ENCODE measurements at places on chromosomes 13 and 19.

DNA sequence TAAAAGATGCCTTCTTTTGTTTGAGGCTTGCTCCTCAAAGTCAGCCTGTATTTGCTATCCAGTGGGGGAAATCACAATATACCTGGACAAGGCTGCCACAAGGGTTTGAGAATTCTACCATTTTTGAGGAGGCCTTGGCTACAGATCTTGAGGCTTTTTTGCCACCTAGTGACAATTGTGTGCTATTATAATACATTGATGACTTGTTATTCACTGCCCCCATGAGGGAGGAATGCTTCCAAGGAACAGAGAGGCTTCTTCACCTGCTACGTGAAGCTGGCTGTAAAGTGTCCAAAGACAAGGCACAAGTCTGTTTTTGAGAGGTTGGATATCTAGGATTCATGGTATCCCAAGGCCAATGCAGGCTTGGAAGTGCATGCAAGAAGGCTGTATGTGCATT, 72.5 kb downstream of the ZNF708 start:
- no peak for DNase-seq

DNA sequence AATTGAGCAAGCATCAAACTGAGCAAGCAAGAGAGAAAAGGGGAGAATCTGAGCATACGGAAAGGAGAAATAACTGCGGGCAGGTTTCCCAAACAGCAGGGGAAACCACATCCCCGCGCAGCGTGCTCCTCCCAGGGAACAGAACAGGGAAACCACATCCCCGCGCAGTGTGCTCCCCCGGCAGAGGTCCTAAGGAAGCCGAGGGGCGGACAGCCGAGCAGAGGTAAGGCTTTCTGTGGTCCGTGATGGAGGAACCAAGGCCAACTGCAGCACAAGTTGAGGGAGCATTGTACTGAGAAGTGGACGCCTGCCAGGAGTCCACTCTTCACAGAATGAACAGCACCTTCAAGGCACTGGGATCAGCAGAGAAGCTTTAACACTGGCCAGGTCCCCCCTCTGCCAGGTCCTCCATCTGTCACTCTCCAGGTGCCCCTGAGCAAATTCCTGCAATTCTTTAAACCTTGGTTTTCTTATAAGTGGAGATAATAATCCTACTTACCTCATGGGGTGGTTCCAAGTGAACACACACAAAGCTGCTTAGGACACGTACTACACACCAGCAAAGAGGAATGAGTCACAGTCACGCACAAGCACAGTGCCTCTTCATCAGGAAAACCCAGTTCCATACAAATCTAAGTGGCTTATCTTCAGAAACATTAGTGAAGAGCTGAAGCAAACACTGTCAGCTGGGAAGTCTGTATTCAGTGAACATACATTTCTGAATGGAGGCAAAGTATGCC, 23.0 kb upstream of the LAMP1 start:
- DNase-seq, result no peak

DNA sequence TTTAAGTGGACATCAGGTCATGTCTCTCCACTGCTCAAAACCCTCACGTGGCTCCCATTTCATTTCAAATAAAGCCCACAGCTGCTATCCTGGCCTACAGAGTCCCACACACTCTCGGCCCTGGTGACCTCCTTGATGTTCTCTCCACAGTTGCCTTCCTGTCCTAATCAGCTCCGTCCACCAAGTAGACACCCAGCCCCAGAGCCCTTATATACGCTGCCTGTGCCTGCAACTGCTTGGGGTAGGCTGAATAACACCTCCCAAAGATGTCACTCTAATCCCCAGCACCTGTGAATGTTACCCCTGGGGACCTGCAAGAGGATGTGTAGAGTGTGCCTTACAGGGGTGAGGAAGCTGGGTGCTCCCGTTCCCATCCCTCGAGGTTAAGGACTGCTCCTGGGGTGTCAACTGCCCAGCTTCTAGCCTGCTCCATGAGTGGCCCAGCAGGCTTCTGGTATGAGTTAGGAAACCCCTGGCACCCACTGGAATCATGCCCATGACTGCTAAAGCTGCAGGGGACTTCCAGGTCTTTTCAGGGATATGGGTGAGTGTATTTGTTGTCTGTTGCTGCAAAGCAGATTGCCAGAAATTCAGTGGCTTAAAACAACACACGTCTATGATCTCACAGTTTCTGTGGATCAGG, 6.0 kb downstream of the FAM187B start:
- DNase-seq, result no peak

GRCh38 chr13:31835932-31836331, 96.6 kb downstream of the RXFP2 start:
- DNase-seq, result no peak

GRCh38 chr19:6663236-6664201, 6.4 kb downstream of the TNFSF14 start:
- DNase-seq, result no peak

DNA sequence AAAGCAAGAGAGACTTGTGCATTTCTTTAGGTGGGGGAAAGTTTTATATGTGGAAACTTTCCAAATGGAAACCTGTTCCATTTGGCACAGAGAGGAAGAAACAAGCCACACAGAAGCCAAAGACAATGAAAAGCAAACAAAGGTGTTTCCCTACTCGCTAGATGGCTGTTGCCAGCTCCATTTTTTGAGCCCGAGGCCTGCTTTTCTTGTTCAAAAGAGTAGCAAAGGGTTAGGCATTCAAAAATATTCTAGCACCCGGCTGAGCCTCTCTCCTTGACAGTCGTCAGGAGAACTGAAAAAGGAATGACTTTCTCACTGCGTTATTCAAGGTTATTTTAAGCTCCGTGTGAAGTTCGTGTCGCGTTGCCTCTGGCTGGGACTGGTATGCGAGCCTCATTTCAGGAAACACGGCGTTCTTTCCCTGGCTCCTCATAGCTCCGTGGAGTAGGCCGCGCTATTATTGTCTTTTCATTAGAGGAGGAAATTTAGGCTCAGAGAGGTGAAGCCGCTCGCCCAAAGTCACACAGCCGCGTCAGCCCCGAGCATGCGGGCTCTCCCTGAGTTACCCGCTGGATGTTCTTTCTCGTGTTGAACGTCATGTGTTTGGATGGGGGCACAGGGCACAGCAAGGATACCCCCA, 7.6 kb downstream of the TRPM4 start:
- peak; percentile 16 for DNase-seq

- peak; percentile 31 for DNase-seq
These were observed 154.2 kb upstream of the KLF12 start for GRCh38 chr13:74288361-74288911.

DNA sequence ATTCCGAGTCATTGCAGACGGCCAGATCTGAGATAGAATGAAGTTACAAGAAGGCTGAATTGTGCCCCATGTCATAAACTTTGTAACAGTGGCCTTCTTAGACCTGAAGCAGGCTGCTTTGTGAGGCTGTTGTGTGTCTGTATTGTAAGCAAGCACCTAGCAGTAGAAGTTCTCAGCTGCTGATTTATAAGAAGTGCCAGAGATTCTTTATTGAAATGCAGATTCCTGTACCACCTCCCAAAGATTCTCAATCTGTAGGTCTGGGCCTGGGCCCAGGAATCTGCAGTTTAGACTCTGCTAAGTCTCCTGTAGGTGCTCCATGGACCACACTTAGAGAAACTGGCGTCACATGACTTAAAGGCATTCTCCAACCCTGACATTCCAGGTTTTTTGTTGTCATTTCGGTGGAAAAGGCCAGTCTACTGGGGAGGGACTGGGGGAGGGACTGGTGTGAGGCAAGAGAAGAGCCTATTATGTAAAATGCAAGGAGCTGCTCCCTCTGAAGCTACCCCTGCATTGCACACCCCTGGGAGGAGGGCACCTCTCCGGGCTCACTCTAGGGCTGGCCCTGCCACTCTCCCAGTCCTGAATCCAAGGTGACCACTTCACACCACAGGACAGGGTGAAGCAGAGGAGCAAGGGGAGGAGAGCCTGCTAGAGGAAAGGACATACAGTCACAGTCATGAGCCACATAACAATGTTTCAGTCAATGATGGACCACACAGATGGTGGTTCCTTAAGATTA, 769 bp upstream of the TMEM272 start:
- no peak for DNase-seq

GRCh38 chr13:113599391-113599790, 14.8 kb downstream of the TFDP1 start:
- no peak for DNase-seq

DNA sequence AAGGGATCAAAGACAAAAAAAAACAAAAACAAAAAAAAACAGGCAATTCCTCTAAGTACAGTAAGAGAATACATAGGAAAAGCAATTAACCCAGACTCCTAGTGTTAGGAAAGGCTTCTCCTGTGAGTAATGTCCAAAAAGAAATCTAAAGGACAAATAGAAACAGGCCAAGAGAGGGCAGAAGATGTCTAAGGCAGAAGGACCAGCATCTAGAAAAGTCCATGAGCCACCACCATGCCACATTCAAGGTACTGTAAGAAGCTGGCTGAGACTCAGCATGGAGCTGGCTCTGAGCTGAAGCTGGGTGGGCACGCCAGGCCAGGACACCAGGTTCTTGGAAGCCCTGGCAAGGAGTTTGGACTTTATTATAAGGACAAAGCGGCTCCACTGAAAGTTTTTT, 118.1 kb upstream of the FRY start:
- DNase-seq, result no peak

DNA sequence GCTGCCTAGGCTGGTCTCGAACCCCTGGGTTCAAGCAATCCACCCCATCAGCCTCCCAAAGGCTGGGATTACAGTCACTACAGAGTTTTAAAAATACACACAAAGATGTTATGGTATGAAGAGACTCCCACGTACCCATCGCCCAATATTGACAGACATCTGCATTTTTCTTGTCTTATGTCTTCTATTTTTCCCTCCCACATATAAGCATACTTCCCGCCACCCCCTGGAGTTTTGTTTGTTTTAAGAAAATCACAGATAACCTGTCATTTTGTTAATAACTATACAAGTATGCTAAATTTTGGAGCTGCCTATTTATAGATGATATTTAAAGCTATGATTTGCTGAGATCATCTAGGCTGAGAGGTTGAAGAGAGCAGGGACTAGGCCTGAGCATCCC, 6.2 kb upstream of the SMG9 start:
- no peak for DNase-seq

- no peak for DNase-seq
These were observed 227.2 kb downstream of the FOXO1 start for GRCh38 chr13:40438999-40439797.

GRCh38 chr13:96223231-96223630, 133.3 kb downstream of the HS6ST3 start:
- no peak for DNase-seq

DNA sequence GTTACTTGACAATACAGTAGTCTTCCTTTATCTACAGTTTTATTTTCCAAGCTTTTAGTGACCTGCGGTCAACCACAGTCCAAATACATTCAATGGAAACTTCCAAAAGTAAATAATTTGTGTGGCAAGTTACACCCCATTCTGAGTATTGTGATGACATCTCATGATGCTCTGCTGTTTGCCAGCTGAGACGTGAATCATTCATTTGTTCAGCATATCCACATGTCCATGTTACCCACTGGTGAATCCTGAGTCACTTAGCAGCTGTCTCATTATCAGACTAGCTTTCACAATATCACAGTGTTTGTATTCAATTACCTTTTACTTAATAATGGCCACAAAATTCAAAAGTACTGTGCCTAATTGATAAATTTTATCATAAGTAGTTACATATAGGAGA, 179.8 kb downstream of the PRR20E start:
- no peak for DNase-seq

- DNase-seq, result peak; percentile 49
These were observed 519 bp downstream of the PTPRS start for GRCh38 chr19:5339950-5340636.

DNA sequence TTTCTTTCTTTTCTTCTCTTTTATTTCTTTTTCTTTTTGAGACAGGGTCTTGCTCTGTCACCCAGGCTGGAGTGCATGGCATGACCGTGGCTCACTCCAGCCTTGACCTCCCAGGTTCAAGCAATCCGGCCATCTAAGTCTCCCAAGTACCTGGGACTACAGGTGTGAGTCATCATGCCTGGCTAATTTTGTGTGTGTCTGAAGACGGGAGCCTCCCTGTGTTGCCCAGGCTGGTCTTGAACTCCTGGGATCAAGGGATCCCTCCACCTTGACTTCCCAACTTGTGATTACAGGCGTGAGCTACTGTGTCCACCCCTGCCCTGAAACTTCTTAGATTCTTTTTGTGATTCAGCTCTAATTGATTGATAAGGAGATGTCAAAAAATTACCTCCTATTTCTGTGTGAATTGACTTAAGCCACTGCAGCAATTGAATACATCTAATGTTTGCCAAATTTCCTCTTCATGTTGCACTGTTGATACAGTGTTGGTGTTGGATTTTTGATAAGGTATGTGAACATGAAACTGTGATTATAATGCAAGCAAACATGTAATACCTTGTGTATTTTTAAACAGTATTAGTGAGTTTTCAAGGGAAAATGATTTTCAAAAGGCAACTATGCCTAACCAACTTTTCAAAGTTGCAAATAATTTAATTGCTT, 22.6 kb downstream of the KLF5 start:
- no peak for DNase-seq

DNA sequence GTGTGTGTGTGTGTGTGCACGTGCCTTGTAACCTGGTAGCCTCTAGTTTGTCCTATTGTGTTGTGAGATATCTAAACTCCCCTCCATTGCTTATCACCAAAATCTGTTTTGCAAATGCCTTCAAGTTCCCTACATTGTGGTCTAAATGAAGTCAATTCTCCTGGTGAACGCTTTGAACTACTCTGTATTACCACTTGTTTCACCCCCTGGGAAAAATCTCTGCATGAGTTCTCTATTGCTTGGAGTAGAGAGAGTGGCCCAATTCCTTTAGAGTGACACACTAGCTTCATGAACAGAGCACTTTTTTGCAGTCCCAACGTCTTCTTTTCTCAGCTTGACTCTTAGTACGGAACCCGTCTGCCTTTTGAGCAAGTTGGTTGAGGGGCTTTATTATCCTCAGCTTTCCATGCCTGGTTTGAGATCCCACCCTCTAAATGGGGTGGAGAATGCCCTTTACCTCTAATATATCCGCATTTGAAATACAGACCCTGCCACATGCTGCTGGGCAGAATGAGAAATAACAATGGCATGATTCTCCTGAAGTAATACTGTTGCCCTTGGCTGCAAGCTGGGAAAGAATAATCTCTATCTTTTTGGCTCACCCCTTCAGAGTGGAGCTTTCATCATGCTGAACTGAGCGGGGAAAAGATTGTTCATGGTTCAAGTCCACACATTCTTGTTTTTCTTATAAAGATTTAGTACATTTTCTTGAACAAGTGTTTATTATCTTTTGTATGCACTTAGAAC, 2545.3 kb downstream of the PCDH9 start:
- no peak for DNase-seq

DNA sequence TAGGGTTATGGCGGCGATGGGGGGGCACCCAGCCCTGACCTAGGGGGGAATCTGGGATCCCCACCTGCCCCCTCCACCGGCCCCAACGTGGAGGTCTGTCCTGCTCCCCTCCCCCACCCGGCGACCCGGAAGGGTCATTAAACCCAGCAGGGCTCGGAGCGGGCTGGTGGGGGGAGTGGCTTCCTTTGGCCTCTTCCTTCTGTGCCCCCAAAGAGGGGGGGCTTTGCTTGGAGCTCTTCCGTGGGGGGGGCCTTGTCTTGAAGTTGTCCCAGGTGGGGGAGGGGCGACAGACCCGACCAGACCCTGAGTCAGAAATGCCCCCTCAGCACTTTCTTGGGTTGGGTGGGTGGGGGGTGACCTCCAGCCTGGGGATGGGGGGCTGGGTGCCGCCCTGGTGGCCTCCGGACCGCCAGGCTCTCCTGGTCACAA, 1.5 kb downstream of the ARID3A start:
- DNase-seq, result no peak

GRCh38 chr19:48351341-48351752, 12.4 kb downstream of the TMEM143 start:
- no peak for DNase-seq

GRCh38 chr13:20610006-20610405, 43.0 kb downstream of the IFT88 start:
- no peak for DNase-seq

Data from anterior cingulate cortex (tissue), 58 donors.